Stimulated activated CD8-positive, alpha-beta memory T cell treated with anti-CD3 and anti-CD28 coated beads, Interleukin-4, amount 100 ng/mL, for 4 hours (primary cell): ENCODE measurements at places on chromosomes 5 and 9.

GRCh38 chr5:149219584-149219983 lies 52.1 kb upstream of the AFAP1L1 start:
- no peak for DNase-seq

- no peak for DNase-seq
These were observed 139.6 kb upstream of the PHYKPL start for GRCh38 chr5:178372142-178372571.

DNA sequence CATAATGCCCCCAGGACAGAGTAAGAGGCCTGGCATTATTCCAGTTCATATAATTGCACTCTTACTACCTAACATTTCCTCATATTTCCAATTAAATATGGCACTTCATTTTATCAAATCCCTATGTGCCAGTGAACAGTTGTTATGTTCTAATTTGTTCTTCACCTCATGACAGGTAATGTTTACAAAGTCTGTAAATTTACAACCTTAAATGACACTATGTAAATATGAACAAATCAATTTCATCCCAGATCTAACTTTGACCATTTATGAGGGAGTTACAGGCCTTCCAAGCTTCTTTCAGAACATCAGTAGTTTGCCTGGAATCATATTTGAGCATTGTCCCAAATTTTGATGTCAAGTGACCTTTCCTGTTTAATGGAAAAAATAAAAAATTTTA lies 592.6 kb upstream of the CDH6 start:
- DNase-seq = no peak

- no peak for DNase-seq
These were observed 414.3 kb upstream of the PAPPA start for GRCh38 chr9:115739096-115739875.

GRCh38 chr9:92616199-92616641 lies 53.7 kb downstream of the IPPK start:
- no peak for DNase-seq
